ENCODE measurements at places on chromosomes 3 and 15.
A peak's percentile ranks its signal among the peaks of the same experiment; 100 is the strongest.

GRCh38 chr3:193662757-193663322, 69.8 kb downstream of the OPA1 start:
- no peak for DNase-seq

- DNase-seq = no peak
These were observed 1.7 kb downstream of the PLS1 start for GRCh38 chr3:142597906-142598305.

DNA sequence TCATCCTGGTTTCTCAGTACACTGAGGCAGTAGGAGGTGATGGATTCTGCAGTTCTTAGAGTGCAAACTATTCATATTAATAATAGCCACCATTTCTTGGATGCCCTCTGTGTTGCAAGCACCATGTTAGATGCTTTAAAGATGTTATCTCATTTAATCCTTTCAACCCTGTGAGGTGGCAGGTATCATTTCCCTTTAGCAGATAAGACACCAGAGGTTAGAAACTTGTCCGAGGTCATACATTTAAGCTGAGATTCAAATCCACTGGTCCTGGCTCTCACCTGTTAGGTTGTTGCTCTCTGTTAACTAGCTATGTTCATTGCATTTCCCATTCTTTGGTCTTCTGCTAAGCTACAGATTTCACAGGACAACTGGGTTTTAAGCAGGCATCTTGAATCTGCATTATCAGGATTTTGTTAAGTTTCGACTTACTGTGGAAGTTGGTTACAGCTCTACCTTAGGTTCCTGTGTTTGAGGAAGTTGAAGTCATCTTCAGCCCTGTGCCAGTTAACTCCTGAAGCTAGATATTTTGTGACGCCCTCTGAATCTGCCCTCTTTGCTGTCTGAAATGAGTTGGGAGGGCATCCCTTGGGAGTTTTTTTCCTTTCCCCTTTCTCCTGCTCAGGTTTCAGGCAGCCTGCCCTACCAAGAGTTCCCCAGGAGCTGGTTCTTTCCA, 6.4 kb downstream of the PDE8A start:
- DNase-seq = no peak

DNA sequence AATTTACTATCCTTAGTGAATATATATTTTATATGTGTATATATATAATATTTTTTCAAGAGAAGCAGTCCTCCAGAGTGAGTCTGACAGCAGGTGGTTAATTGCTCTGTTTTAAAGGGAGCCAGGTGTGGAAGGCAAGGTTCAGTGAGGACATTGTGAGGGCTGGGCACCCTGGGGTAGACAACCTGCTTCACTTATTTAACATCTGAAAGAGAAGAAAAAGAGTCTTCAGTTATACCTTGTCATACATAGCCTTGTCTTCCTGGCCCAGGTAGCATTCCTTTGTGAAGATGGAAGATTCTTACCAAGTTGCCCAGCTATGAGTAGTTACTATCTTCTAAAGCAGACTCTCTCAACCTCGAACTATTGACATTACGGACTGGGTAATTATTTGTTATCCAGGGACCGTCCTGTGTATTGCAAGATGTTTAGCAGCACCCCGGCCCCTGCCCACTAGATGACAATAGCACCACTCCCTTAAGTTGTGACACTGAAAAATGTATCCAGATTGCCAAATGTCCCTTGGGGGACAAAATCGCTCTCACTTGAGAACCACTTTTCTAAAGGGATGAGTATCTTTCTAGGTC, 336.0 kb upstream of the TRIM42 start:
- no peak for DNase-seq

- no peak for DNase-seq
These were observed 30.2 kb upstream of the LEKR1 start for GRCh38 chr3:156795890-156796481.

- DNase-seq = no peak
These were observed 169.4 kb downstream of the TBC1D2B start for GRCh38 chr15:77907824-77908751.

DNA sequence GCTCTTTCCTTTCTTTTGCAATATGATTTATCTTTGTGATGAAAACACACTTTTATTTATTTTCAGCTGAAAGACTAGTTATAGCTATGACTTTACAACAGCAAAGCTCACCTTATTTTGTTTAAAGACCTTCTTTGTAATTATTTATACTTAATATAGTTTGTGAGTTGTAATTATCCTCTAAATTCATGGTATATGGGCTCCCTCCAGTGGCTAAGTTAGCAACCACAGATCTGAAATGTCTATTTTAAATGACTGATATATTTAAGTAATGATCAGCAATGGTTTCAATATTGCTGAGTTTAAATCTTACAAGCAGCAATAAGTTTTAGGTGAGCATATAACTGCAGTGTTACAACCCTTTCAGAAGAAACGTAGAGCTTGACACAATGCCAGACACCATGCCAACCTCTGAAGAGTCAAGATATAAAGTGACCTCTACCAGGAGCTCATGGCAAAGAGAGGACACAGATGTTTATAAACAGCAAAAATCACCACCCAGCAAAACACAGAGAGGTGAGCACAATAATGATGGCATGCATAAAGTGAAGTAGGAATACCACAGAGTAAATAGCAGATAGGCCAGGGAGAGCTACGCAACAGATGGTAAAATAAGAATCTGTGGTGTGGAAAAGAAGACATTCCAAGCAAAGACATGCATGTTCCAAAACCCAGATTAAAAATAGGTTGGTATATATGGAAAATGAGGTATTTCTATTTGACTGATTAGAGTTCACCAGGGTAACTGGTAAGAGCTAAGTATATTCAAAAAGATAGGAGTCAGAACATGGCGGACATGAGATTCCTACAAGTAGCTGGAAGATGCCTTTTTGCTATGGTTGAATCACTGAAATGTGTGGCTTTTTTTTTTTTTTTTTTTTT, 143.7 kb upstream of the ZNF385D start:
- DNase-seq = peak; percentile 81
